Activated CD4-positive, alpha-beta T cell treated with anti-CD3 and anti-CD28 coated beads for 36 hours (primary cell): ENCODE measurements at places on chromosomes 12 and 14. TPM values are rescaled to one million over a fixed set of nuclear protein-coding genes. Genes with fewer than 3 reads are reported as not detected.

- peak; percentile 66 for DNase-seq
These were observed 677 bp downstream of the C12orf75 start for GRCh38 chr12:105330931-105331804.

Gene SLC6A15
- total RNA-seq = 0.43 TPM

Gene HOXC9
- total RNA-seq = not detected

DNA sequence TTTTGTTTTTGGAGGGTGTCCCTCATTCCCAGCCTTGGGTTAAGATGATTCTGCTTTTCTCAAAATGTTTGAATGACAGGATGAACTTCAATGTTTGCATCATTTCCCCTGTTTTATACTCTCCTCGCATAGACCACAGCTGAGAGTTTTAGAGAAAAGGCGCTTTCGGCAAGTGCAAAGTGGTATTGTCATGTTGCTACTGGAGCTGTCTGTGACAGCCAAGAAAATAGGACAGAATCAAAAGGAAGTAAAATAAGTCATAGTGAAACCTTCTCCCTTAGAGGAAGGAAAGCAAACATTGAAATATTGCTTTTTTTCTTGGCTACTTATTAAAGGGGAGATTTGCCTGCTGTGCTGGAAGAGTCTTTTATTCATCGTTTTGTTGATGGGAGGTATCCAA lies 33.5 kb upstream of the ARHGAP5 start:
- no peak for DNase-seq

Gene CD4
- 211 TPM for total RNA-seq

DNA sequence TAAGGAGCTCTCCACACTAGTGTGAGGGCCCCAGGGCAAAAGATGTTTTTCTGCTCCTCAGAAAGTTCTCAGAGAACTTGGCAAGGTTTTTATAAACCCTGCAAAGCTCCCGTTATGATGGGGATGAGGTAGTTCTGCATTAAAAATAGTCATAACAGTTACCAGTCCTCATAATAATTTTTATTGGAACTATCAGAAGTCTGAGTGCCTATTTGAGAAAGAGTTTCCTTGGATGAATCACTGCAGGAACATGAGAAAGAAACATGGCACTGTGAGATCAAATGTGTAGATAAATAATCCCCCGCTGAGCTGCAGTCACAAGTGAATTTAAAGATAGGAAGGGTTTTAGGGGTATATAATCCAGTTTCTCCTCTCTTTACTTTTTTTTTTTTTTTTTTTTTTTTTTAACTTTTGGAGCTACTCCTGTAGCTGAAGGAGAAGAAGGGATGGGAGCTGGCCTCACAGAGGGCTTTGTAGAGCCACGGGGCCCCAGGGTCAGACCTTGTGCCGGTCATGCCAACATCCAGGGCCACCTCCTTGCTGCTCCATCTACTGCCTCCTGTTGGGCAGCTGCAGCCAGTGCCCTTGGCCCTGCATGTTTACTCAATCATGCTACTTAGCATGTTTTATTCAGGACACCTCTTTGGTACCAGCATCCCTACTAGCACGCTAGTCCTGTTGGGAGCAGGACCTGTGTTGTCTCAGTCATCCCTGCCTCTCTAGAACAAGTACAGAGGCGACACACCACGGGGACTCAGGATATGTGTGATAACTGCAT lies 39.5 kb downstream of the EVL start:
- DNase-seq = peak; percentile 60

- DNase-seq = no peak
These were observed 4.8 kb downstream of the KITLG start for GRCh38 chr12:88575361-88575970.

- peak; percentile 28 for DNase-seq
These were observed 294.1 kb downstream of the SEC23A start for GRCh38 chr14:38808734-38809455.
